8988T (cell line): ENCODE measurements at places on chromosomes 3 and 15.

GRCh38 chr3:171812811-171813210, 2.5 kb upstream of the PLD1 start:
- DNase-seq: no peak

DNA sequence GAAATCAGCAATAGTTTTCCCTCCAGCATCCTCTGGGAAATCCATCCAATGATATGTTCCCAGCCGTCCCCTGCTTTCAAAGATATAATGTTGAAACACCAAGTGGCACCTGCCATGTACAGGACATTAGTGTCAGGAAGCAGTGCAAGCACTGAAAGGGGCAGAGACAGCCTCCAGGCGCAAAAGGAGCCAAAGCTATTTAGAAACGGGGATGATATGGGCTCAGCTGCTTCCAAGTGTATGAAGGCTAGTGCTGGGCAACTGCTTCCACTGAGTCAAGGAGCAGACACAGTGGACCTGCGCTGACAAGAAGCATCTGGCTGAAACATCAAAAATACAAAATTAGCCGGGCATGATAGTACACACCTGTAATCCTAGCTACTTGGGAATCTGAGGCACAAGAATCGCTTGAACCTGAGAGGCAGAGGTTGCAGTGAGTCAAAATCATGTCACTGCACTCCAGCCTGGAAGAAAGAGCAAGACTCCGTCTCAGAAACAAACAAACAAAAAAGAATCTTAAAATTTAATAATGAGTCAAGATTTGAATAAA, 119.7 kb downstream of the AQP9 start:
- no peak for DNase-seq

GRCh38 chr3:146256851-146257486, 6.1 kb upstream of the PLSCR4 start:
- no peak for DNase-seq

DNA sequence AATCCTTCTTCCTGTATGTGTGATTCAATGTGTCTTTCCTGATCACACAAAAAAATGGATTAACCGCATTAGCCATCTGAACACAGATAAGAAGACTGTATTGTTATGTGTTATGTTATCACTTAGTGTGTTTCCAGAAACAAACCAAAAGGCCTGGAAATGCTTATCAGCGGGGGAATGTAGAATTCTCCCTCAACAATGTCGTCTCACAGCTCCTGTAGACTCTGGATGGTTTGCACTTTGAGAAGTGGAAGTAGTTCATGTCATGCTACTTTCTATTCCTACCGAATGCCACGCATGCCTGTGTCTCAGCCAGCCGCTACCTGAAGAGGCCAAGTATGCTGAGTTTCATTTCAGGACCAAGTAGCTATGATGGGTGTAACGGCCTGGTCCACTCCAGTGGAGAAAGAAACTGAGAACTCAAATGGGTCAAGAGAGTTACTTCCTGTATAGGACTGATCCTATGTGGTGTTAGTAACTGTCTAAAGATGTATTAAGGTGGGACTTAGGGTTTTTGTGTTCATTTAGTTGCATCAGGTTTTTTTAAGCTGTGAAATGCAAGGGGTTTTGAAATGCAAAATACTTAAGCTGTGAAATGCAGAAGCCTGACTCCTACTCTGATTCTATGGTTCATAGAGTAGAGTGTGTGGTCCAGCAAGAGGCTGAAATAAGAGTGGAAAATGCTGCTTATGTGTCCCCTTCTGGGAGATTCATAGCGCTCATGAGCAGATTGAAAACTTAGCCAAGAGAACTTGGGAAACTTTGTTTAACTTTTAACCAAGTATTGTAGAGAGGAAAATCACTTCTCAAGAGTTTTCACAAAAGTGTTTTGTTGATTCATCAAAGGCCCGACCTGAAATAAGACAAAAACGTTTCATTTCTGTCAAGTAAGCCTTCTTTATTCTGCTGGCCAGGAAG, 118.5 kb upstream of the LMOD3 start:
- no peak for DNase-seq

GRCh38 chr15:101204739-101205535, 46.9 kb downstream of the CHSY1 start:
- DNase-seq: no peak

DNA sequence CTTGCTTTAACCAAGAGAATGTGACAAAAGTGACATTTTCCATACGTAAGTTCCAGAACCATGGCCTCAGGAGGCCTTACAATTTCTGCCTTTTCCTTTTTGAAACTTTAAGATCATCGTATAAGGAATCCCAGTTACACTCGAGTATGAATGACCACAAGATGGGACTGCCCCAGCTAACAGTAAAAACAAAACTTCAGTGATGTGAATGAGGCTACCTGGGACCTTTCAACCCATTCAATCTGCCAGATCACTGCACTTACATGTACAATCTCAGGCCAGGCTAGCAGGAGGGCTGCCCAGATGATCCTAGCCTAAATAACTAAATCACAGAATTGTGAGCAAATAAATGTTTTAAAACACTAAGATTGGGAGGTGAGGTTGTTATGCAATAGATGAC, 328.8 kb downstream of the CNTN6 start:
- no peak for DNase-seq

GRCh38 chr3:50574444-50574831, 5.1 kb downstream of the HEMK1 start:
- DNase-seq: no peak

DNA sequence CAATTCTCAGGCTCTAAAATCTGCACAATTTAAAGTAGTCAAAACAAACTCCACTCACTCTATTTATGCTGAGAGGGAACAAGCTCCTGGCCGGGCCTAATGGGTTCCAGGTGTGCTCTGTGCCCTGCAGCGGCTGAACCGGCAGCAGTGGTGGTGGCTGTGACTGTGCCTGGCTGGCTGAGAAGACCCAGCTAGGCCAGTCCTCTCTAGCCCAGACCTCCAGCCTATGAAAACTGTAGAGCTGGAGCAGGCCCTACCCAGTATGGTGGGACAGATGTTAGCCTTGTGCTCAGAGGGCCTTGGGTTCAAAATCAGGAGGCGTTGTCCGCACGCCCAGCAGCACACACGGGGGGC, 37.0 kb downstream of the EPHB3 start:
- no peak for DNase-seq

GRCh38 chr3:94121161-94121560, 58.3 kb downstream of the NSUN3 start:
- no peak for DNase-seq

- no peak for DNase-seq
Observed at GRCh38 chr3:114770874-114771273, 376.2 kb downstream of the ZBTB20 start.

GRCh38 chr15:70566047-70566835, 197.1 kb downstream of the UACA start:
- DNase-seq: no peak

DNA sequence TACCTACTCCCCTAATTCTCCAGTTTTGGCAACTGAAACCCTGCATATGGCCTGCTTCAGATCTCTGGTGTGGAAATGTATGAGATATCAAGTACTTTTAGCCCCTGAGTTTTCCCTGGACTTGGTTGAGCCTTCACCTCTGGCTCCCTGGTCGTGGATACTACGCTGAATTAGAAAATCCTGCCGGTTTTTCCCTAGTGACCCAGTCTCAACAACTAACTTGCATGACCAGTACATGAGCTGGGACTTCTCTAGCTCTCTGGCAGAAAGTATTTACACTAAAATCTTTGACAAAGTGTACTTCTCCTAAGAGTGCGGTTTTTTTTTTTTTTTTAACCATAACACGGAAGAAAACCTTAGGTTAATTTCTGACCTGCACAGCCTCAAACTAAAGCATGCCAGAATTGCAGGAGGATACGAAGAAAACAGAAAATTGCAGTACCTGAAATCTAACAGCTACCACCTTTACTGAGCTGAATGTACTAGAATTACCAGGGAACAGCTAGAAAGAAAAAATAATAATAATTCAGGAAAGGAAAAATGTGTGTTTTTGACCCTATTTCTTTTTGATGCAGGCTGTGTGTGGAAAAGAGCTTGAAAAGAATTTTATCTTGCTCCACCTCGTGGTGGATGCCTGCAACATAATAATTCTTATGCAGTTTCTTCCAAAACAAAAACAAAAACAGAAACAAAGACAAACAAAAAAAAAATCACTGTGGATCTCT, 165.6 kb downstream of the GMNC start:
- DNase-seq: no peak

DNA sequence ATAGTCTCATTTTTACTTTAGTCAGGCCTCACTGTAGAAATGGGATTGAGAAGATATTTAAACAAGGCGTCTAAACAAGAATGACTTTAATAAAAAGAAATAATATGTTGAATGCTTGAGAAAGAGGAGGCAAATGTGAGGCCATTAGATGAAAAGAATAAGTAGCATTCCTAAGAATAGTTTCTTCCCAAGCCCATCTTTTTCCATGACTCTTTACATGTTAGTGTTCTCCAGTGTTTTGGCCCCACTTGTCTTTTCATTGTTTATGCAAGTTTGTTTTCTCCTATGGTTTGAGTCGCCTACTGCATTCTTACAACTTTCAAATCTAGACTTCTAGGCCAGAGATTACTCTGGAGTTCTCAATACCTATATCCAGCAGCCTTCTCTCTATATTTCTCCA, 39.0 kb downstream of the TSC22D2 start:
- no peak for DNase-seq

- DNase-seq: no peak
Observed at GRCh38 chr3:3101660-3102458, 8.3 kb downstream of the IL5RA start.

DNA sequence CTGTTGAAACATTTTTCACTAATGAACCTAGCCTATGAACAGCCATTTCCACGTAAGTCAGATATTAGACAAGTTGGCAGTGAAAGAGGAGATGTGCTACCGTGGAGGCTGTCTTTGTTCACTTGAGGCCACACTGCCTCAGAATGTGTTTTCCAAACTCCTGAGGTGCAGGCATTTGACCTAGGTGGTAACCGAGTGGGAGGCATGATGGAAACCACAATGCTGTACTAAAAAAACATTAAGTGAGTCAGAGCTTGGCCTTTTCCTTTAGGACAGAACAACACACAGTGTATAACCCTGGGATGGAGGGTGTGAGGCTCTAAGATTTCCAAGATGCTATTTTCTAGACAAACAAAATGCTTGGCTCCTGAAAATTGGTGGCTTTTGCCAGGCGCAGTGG, 406.3 kb downstream of the SOX2 start:
- DNase-seq: no peak

GRCh38 chr3:54125300-54125699, 2.9 kb downstream of the CACNA2D3 start:
- DNase-seq: no peak

GRCh38 chr3:12486916-12487315, 2.6 kb downstream of the TSEN2 start:
- DNase-seq: no peak

GRCh38 chr3:120498556-120499346, 48.0 kb upstream of the FSTL1 start:
- DNase-seq: no peak

DNA sequence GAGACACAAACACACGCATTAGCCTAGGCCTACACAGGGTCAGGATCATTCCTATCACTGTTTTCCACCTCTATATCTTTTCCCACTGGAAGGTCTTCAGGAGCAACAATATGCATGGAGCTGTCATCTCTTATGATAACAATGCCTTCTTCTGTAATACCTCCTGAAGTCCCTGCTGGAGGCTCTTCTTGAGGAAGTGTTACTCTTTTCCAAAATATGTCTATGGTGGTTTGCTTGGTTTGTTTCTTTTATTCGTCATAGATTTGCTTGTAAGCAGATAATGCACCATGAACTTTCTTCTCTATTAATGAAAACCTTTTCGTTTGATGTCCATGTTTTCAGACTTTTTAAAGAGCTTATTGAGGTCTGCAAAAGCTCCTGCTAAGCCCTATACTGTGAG, 109.3 kb downstream of the GMPS start:
- DNase-seq: no peak

GRCh38 chr3:112776000-112776399, 70.7 kb downstream of the CD200R1L start:
- DNase-seq: no peak

DNA sequence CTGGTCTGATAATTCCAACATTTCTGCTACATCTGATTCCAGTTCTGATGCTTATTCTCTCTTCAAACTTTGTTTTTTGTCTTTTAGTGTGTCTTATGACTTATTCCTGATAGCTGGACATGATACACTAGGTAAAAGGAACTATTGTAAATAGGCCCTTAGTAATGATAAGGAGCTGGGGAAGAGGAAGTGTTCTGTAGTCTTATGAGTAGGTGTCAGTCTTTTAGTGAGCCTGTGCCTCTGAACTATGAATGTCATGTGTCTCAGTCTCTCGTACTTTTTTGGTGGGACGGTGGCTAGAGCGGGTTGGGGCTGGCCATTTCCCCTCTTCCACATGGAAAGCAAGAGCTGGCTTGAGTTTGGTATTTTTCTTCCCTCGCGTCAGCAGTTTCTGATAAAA, 41.2 kb downstream of the PCCB start:
- DNase-seq: no peak

DNA sequence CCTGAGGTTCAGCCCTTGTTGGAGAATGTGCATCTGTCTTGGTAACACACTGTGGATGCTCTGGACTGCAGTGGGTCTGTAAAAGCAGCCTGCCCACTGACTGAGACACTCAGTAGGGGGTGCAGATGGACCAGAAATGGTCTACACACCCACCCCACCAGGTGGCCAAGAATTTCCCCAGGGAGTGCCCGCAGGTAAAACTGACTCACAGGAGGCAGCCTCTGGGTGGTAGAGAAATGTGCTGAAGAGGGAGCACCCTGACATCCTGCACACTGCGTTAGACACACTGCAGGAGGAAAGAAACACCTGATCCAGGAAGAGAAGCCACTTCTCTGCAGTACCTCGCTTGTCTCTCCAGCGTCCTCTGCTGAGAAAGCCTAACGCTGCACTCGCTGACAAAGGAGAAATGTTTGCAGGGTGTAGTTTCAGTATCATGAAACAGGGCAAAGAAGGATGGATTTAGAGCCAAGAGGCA, 109.5 kb upstream of the ABHD17C start:
- DNase-seq: no peak

- DNase-seq: no peak
Observed at GRCh38 chr15:72991026-72991425, 61.2 kb upstream of the NEO1 start.

GRCh38 chr3:117248153-117248552, 538.6 kb downstream of the TUSC7 start:
- DNase-seq: no peak

DNA sequence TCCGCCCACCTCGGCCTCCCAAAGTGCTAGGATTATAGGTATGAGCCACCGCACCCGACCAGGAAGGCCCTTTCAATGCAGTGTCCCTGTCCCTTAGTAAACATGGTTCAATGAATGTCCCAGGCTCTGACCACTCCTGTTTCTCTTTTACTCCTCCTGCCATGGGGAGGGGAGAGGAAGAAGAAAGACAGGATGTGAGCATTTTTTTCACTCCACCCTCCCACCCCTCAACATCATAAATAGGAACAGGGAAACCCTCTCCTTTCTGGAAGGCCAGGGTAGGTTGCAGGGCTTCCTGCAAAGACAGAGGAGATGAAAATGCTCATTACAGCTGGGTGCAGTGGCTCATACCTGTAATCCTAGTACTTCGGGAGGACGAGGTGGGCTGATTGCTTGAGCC, 7.5 kb upstream of the TATDN2 start:
- DNase-seq: no peak
